ENCODE measurements at places on chromosomes 16 and 17.
A peak's percentile ranks its signal among the peaks of the same experiment; 100 is the strongest.

DNA sequence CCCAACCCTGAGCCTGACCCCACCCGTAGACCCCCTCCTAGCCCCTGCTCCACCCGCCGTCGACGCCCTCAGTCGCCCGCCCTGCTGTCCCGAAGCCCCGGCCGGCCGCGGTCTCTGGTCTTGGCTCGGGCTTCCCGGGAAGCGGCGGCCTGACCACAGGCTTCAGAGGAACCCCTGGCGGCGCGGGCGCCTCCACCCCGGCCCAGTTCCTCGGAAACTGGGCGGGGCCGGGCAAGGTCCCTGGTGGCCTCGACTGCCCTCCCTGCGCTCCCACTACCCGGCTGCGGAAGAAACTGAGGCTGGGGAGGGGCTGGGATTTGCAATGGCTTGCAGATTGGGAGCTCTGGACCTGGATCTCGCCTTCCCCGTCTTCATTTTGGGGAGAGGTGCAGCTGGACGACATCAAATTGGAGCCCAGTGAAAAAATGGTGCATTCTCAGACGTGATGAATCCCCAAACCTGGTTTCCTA lies 692 bp upstream of the SOCS1 start:
- DNase-seq, result no peak
- H3K27me3 ChIP-seq, result peaks cover 8% of the 10 kb centered on the region
- H3K27ac ChIP-seq, result peak overlapping the region; percentile 85
- peak overlapping the region; percentile 86 for H3K4me3 ChIP-seq

GRCh38 chr16:12936391-12936790 lies 35.0 kb downstream of the SHISA9 start:
- no peak overlapping the region for H3K4me3 ChIP-seq
- no peaks in the 10 kb centered on the region for H3K4me1 ChIP-seq
- DNase-seq, result no peak
- H3K36me3 ChIP-seq, result no peaks in the 10 kb centered on the region
- no peak overlapping the region for H3K27ac ChIP-seq
- peaks cover 4% of the 10 kb centered on the region for H3K27me3 ChIP-seq

DNA sequence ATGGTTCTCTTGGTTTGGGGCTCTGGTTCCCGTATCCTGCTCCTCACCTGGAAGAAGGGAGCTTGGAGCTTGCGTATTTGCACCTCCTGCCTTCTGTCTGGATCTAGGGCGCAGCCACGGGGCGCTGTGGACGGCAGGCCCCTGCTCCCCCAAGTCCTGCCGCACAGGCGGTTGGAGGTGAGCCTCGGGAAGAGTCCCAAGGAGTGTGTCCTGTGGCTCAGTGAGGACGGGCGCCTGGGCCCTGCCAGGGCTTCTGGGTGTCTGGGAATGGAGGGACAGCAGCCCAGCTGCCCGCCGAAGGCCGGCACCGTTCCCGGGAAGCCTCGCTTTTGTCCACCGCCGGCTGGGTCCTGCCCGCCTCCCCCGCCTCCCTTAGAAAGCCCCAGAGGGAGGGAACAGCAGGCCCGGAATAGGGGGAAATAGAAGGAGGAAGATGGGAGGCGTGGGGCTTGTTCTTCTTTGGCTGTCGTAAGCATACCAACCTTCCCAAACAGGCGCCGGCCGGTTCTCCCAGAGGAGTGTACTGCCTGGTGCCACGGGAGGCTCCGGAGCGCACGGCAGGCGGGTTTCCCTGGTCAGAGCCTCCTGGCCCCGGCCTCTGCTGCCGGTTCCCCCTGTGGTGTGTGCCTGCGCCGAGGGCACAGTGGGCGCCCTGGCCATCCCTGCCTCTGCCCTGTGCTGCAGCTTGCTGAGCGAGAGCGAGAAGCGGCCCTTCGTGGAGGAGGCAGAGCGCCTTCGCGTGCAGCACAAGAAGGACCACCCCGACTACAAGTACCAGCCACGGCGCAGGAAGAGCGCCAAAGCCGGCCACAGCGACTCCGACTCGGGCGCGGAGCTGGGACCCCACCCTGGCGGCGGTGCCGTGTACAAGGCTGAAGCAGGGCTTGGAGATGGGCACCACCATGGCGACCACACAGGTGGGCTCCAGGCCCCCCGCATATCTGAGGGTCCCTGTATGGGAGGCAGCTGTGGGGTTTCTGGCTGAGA lies 1.8 kb downstream of the SOX8 start:
- H3K27me3 ChIP-seq, result peaks cover 8% of the 10 kb centered on the region
- H3K27ac ChIP-seq, result no peak overlapping the region
- no peak for DNase-seq
- H3K4me1 ChIP-seq, result no peaks in the 10 kb centered on the region

GRCh38 chr16:53083119-53083518 lies 28.3 kb downstream of the CHD9 start:
- peaks cover 5% of the 10 kb centered on the region for H3K4me1 ChIP-seq
- no peaks in the 10 kb centered on the region for H3K36me3 ChIP-seq
- H3K4me3 ChIP-seq, result no peak overlapping the region
- H3K27ac ChIP-seq, result no peak overlapping the region
- peaks cover 1% of the 10 kb centered on the region for H3K27me3 ChIP-seq
- DNase-seq, result no peak
